ENCODE measurements at places on chromosomes 13 and 19.

DNA sequence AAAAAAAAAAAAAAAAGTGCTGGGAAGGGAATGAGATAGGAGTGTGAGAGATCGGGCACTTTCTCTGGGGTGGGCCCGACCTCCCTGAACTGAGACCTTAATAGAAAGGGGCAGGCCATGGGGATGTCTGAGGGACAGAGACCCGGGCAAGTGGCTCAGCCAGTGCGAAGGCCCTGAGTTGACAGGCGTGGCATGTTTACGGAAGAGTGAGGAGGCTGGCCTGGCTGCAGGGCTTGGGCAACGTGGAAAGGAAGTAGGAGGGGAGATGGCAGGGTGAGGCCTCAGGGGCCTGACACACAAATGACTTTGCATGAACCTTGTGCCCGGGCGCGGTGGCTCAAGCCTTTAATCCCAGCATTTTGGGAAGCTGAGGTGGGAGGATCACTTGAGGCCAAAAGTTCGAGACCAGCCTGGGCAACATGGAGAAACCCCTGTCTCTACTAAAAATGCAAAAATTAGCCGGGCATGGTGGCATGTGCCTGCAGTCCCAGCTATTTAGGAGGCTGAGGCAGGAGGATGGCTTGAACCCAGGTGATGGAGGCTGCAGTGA is 13.9 kb downstream of the FCHO1 start:
- no peak for DNase-seq

GRCh38 chr13:36101157-36101556 is 30.0 kb downstream of the DCLK1 start:
- no peak for DNase-seq

DNA sequence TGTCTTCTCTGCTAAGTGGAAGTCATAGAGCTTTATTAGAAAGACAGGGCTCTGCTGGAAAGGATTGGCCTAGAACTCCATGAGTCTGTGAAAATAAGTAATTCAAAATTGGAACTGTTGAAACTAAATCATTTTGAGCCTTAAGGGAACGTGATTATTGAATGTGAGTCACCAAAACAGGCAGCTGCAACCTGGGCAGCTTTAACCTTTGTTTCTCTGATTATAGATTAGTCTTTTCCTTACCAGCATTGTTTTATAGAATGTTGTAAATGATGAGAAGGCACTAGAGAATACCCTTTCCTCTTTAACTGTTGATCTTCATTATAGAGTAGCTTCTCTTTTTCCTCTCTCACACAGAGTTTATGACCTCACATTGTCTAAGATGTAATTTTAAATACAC is 638.8 kb upstream of the SLITRK6 start:
- no peak for DNase-seq

DNA sequence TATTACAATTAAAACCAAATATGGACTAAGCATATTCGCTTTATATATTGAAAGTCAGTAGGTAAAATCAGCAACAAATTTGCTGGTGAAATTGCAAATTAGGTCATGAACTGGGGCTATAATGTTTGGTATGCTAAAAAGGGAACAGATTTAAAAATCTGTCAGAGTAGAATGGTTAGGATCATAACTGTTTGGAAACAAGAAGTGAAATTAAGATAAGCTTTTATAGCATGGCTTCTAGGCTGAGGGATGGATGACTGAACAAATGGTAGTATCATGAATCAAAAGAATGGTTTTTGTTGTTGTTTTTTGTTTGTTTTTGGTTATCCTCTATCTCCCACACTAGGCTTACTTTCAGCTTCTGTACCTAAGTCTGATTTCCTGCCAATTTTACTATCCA is 1090.4 kb downstream of the PCDH9 start:
- no peak for DNase-seq

DNA sequence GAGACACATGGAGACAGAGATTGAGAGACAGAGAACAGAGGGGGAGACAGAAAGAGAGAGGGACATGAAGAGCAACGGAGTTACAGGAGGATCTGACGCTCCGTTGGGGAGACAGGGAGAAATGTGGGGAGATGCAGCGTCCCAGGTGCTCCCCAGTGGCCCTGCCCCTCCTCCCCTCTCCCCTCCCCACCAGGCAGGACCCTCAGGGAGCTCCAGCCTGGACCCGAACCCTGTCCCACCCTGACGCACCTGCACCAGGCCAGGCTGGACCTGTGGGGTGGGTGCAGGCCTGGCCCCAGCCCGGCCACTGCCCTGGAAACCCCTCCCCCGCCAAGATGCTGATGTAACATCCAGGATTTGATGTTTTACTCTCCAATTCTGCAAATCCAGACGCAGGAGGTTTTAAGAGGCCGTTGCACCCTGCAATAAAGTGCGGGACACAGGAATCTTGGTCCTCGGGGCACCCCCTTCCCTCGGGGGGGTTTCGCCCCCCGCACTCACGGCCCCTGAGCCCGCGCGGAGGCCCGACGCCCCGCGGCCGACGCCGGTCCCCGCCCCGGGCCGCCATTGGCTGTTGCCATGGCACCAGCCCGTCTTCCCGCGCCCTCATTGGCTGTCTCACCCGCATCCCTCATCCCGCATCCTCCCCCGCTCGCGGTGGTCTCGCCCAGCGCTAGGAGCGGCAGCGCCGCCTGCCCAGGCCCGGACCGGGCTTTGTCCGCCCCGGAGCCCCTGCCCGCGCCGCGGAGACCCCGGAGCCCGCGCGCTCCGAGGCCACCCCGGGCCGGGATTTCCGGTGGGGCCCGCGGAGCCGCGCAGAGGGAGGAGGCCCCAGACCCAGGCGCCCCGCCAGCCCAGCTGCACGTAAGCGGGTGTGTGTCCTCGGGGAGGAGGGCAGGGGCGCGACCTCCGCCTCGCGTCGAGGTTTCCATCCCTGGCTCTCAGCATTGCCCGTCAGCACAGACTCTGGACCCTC is at the start of gene APC2:
Gene APC2 (plus strand): TSS at position 655 of the 976 bp plus-strand sequence. CDS start 2,881 bp downstream, outside the sequence.
- no peak for DNase-seq

GRCh38 chr19:38655148-38655824 is 7.8 kb downstream of the ACTN4 start:
- DNase-seq, result no peak

- DNase-seq, result no peak
Measured at GRCh38 chr19:1053176-1054101, 13.5 kb upstream of the ARHGAP45 start.

DNA sequence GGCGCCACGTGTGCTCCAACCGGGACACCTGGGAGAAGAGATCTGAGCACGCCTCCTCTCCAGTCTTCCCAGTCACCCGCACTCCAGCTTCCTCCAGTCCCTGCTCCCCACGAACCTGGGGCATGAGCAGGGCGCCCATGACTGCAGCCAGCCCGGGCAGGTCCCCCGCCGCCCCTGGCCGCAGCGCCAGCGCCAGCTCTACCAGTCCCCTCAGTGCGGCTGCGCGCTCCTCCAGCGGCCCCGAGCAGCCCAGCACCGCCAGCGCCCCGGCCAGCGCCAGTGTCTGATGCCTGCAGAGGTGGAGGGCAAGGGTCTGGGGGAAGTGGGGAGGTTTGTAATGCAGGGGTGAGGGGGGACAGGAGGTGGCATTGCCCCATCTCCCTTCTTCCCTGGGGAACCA is 13.1 kb downstream of the SH2D3A start:
- DNase-seq, result no peak

DNA sequence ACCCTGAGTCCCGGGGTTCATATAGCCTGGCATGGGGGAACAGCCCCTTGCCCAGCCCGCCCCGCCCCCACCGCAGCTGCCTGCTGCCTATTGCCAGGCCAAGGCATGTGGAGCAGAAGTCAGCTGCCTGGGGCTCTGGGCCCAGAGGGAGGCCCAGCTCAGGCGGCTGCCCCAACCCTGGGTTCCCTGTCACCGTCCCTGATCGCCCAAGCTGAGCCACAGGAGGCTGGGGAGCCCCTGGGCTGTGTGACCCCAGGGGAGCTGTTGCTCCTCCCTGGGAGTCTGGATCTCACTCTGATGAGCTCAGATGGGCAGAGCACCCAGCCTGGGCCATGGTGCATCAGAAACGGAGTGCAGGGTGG is 1.4 kb downstream of the PLIN4 start:
- DNase-seq, result no peak

DNA sequence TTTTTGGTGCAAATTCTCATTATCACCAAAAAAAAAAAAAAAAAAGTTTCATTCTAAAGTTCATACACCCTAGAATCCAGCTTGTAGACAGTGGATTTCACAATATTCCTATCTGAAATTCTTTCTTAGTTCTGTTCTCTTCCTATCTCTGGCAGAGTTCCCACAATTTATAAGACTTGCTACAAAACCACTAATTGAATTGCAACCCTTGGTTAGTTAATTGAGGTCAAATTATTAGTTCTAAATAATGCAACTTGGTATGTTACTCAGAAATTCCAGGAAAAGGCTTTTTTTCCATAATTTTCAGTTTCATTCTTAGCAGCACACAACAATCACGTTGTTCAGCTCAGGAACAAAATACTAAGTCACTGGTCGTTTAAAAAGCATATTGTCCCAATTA is 58.5 kb downstream of the SPATA13 start:
- no peak for DNase-seq

- no peak for DNase-seq
Measured at GRCh38 chr19:1516395-1516753, 3.6 kb upstream of the ADAMTSL5 start.

DNA sequence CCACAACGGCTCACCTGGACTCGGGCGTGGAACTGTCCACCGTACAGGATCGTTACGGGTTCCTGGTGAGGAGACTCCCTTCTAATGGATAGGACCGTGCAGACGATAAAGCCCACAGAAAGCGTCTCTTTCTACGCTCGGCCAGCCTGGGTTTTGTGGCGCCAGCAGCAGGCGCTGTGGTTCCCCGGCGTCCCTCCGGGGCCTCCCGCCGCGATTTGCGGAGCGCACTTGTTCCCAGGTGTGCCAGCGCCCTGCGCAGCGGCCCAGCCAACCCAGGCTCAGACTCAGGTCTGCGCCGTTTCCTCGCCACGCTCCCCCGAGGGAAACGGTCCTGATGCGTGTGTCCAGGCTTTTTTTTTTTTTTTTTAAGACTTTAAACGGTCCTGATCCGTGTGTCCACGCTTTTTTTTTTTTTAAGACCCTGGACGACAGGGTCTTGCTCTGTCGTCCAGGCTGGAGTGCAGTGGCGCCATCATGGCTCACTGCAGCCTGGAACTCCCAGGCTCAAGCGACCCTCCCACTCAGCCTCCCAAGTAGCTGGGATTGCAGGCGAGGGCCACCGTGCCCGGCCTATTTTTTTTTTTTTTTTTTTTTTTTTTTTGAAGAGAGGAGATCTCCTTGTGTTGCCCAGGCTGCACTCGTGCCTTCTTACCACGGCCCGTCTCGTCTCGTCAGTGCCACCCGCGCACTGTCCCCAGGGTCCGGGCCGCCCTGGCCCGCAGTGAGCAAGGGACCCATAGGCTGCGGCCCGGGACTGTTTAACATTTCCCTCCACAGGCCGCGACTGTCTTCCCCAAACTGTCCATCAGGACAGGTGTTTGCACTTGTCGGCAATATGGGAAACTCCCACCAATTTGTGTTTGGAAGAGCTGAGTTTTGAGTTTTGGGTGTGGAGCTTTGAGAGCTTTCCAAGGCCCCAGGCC is 23.8 kb downstream of the GJA3 start:
- DNase-seq, result no peak

Data from stimulated activated CD8-positive, alpha-beta memory T cell treated with anti-CD3 and anti-CD28 coated beads, Interleukin-7, amount 100 ng/mL, for 1 hour (primary cell).